ENCODE measurements at places on chromosomes 13 and 19. TPM values are rescaled to one million over a fixed set of nuclear protein-coding genes. Genes with fewer than 3 reads are reported as not detected.

The F2RL3 gene
- total RNA-seq, result 0.16 TPM

DNA sequence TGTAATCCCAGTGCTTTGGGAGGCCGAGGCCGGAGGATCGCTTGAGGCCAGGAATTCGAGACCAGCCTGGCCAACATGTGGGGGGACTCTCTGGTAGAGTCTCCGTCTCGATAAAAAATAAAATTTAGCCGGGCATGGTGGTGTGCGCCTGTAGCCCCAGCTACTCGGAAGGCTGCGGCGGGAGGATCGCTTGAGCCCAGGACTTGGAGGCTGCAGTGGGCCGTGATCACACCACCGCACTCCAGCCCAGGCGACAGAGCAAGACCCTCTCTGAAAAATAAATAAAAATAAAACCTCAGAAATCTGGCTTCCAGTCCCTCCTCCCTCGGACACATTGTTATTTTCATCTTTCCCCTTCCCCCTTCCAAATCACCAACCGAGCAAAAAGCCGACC lies 332 bp downstream of the IRGQ start:
- no peak for DNase-seq

The UBE2L5 gene
- not detected for total RNA-seq

GRCh38 chr13:19591864-19592263 lies 30.5 kb upstream of the TPTE2 start:
- no peak for DNase-seq

- no peak for DNase-seq
Observed at GRCh38 chr13:112324116-112324515, 52.0 kb upstream of the SPACA7 start.

GRCh38 chr19:34393031-34393430 lies 11.2 kb upstream of the PDCD2L start:
- no peak for DNase-seq

GRCh38 chr19:2123682-2124387 lies 27.1 kb downstream of the IZUMO4 start:
- DNase-seq, result no peak

The NFKBIB gene
- total RNA-seq, result 23.0 TPM

- no peak for DNase-seq
Observed at GRCh38 chr19:31146015-31146414, 203.2 kb downstream of the TSHZ3 start.

The DHDH gene
- 0.89 TPM for total RNA-seq

DNA sequence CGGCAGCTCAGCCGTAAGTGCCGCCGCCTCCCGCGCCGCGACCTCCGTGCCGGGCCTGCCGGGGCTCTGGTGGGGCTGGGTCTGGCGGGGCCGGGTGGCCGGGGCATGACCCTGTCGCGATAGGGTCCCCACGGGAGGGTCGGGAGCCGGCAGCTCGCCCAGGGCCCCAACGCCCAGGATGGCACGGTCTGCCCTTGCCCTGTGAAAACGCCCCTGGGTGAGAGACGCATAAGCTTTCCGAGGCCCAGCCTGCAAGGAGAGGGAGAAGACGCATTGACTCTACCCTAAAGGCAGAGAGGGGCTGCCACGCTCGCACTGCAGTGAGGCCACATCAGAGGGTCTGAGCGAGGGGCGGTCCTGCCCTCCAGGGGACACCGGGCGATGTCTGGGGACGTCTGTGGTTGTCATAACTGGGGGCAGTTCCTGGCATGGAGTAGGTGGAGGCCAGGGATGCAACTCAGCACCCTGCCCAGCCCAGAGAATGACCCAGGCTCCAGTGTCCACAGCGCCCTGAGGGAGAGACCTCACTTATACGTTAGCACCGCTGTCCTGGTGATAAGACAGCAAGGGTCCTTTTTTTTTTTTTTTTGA lies 539 bp downstream of the ZNF554 start:
- no peak for DNase-seq

DNA sequence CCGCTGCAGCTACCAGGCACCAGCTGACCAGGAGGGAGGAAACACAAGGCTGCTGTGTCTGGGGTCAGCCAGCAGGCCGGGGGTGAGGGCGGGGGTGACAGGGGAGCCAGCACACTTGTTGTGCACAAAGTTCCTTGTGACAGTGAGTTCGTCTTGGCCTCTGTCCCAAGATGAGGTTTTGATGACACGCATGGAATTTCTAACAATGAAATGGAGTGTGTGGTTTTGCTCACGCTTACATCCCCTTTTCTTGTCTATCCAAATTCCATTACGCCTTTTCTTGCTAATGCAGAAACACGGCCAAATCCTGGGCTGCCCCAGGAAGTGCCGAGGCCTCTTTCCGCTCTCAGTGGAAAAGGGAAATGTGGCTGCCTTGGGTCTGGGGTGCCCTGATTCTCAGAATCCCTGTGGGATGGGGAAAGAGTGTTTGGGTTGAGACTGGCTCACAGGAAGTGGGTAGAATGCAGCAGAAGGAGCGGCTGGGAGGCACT lies 73.8 kb downstream of the GADD45B start:
- no peak for DNase-seq

GRCh38 chr19:44530777-44531176 lies 1.3 kb upstream of the CEACAM20 start:
- no peak for DNase-seq

The PSG1 gene
- total RNA-seq, result not detected

GRCh38 chr19:55549500-55550320 lies 4.4 kb upstream of the SBK3 start:
- no peak for DNase-seq

DNA sequence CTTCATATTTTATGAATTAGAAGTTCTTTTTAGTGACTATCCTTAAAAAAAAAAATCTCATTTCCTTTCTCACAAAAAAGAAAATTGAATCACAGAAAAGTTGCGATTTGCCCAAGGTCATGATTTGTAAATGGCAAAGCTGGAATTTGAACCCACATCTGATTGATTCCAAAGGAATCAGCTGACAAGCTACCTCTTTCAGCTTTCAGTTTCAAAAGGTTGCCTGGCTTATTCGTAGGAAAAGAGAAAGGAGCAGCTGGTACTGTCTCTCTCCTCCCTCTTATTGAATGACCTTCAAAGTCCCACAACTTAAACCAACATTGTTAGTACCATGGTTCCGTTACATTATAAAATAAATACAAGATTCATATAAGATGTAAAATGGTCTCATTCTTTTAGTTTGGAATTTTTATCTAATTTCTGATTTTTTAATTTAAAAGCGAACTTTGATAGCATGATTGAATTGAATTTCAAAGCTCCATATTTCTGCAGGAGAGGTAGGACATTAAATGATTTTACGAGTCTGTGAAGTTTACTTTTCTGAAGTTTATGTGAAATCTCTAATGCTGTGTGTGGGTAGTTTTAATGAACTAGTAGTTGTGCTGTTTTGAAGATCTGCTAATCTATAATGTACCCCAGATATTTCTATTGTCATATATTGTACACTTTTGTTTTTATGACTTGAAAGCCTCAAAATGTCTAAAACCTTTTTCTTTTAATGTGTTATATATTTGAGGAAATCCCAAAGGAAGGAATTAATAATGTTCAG lies 18.5 kb upstream of the KCTD4 start:
- no peak for DNase-seq

DNA sequence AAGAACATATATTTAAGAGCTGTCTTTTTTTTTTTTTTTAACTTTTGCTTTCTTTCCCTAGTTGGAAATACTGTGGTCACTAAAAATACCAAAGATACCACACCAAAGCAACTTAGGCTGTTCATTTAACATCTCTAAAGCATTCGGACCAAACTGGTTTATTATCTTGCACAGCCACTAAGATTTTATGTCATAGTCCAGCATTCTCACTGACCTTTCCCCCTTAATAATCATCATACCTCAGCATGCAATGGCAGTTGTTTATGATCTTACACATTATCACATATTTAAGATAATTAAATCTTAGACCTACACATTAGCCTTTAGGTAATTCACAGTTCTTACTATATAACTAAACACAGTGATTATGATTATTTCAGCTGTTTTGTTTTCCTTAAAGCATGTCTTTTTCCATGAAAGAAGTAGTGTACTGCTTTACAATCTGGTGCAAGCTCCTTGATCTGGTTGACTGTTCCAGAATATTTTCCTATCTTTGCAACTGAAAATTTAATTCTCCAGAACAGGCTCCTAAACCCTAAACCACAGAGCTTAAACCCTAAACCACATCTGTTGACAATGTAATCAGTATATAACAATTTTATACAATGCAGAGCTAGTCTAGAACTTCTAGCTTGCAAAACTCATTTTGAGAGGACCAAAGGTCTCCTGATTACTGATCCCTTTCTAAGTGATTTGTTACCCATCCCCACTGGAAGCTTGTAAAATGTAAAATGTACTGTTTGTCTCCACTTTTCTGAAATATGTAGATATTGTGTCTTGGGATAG lies 74.2 kb downstream of the CDK8 start:
- no peak for DNase-seq

The PEAK3 gene
- 0.14 TPM for total RNA-seq

The PLVAP gene
- total RNA-seq, result 0.43 TPM

DNA sequence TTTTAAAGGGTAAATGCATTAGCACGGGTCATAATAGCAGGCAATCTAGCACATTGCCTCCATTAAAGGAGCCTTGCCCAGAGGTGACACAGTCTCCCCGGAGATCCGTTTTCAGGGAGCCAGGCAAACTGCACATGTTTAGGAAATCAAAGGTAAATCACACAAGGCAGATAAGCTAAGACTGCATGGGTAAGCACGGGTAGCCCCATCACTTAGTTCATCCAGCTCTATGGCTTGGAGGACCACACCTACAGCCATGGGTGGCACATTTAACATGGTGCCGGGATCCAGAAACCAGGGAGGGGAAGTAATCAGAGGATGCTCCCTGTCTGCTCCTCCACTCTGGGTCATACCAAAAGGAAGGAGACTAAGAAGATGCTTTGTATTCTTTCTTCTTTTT lies 16.8 kb downstream of the LGALS16 start:
- no peak for DNase-seq

DNA sequence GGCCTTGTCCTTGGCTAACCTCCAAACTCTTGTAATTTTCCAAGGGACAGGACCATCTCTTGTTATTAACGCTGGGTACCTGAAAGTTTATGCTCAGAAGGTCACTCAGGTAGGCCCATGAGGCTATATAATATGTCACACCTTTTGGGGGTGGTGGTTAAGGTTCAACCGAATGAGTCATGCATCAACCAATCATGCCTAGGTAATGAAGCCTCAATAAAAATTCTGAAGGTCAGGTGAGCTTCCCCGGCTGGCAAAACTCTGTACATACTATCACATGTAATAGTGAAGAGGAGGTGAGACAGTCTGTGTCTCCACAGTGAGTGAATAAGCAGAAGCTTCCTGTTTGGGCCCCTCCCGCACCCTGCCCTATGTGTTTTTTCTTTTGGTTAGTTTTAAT lies 424.9 kb downstream of the PCDH17 start:
- DNase-seq, result no peak

DNA sequence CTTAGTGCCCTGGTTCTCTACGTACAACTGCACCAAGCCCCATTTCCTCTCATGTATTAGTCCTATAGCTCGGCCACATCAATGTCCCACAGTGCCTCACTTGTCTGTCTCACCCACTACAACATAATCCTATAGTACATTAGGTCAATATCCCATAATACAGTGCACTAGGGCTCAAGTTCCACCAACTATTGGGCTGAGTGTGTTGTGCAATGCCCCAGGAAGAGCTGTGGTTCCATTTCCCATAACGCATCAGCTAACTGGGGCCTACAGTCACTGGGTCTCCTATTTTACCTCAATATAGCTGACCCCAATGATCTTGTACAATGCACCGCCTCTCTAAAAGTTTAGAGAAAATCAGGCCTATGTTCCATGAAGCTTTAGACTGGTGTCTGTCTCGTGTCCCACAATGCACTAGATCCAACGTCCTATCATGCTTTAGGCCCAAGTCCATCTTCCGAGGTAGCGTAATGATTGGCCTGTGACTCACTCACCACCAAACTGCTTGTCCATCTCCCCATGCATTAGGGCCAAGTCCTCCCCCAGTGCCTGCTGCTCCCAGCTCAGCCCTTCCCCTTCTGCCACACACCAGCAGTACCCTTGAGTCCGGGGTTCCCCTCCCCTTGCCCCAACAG lies 21.8 kb downstream of the TSKS start:
- no peak for DNase-seq

The LGALS14 gene
- total RNA-seq, result not detected

The KLC3 gene
- not detected for total RNA-seq

- peak; percentile 38 for DNase-seq
Observed at GRCh38 chr19:17076543-17076991, 990 bp downstream of the MYO9B start.

The SLITRK1 gene
- total RNA-seq, result not detected

Measured in naive thymus-derived CD4-positive, alpha-beta T cell (primary cell).